ENCODE measurements at places on chromosomes 3 and 15.

- peak; percentile 48 for DNase-seq
Measured at GRCh38 chr3:114179575-114179974, 723 bp upstream of the DRD3 start.

DNA sequence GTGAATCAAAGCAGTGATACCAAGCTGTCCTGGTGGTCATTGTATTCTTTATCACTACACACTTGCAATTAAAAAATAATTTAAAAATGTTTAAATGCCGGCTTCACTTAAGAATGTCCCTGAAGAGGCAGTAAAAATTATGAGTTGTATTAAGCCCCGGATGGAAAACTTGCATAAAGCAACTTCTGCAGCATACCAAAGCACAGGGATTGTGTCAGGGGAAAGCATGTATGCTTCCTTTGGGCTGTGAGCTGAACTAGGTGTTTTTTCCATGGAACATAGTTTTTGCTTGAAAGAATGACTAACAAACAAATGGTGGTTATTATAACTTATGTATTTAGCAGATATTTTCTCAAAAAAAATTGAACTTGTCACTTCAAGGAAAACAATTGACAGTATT, 143.1 kb downstream of the ARNT2 start:
- DNase-seq: no peak

GRCh38 chr3:128496602-128497304, 3.8 kb upstream of the GATA2 start:
- DNase-seq: no peak

DNA sequence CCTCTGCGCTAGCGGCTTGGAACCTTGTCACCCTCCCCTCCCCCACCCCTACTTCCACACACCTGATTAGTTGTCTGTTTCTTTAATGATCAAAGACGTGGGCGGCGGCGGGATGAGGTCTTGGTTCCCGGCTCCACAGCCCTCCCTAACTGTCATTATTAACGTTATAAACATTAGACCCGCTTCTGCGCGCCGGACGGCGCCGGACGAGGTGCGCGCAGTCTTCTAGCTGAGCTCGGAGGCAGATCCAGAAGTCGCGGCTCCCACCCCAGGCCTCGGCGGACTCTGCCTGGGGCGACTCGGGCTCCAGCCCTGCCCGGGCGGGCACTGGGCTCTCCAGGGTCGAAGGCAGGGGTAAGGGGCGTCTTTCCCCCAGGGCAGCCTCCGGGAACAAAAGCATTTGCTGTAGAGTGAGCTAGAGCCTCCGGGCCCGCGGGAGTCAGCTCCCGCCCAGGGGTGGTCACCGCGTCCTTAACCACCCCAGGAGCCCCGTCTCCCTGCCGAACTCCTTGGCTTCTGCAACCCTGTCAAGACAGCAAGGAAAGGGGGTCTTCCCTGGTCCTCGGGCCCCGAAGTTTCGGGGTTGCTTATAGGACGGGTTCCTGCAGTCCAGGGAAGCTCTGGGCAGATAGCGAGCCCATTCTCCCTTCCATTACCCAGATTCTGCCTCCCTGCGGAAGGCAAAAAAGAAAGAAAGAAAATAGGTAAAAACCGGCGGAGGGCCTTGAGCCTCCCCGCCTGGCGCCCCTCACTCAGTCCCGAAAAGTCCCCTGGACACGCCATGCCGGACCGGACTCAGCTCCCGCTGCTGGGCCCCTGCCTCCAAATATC, 2.2 kb upstream of the ISLR2 start:
- peak; percentile 21 for DNase-seq
